ENCODE measurements at places on chromosomes 16 and 17.
A peak's percentile ranks its signal among the peaks of the same experiment; 100 is the strongest.

DNA sequence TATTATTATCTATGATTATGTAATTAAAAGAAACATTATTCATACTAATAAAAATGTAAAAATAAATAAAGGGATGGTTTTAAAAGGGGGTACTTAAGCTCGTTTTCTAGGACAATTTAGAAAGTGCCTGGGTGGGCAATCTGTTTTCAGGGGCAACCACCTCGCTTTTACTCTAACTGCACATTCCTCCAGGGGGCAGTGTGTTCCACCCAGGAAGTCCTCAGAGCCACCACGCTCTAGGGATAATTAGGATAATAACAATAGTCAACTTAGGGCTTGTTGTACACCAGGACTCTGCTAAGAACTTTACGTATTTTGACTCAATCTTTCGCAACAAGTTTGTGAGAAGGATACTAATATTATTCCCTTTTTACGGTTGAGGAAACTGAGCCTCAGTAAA lies 396.7 kb upstream of the MAF start:
- no peak for DNase-seq

- DNase-seq, result peak; percentile 73
These were observed at the start of gene ZNF205 for GRCh38 chr16:3112058-3112880. Gene ZNF205 (plus strand): TSS chr16:3112586. CDS start chr16:3113431, 845 bp downstream.

- DNase-seq, result no peak
These were observed 7.6 kb upstream of the PHF12 start for GRCh38 chr17:28958820-28959455.

DNA sequence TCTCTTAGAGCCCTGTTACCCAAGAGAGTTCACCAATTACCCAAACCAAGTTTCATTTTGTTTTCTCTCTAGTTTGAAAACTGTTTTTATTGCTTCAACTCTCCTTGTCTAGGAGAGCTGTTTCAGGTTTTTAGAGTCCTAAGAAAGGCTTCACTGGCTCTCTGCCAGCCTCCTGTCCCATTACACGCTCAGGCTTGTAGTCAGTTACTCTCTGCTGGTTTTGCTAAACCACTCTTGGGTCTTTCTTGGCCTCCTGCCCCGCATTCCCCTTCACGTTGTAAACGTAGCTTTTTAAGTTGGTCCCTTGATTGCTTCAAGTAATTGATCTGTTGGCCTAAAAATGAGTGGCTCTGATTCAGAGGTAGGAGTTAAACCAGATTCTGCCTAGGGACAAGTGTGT lies 529.1 kb downstream of the MAF start:
- DNase-seq, result no peak

DNA sequence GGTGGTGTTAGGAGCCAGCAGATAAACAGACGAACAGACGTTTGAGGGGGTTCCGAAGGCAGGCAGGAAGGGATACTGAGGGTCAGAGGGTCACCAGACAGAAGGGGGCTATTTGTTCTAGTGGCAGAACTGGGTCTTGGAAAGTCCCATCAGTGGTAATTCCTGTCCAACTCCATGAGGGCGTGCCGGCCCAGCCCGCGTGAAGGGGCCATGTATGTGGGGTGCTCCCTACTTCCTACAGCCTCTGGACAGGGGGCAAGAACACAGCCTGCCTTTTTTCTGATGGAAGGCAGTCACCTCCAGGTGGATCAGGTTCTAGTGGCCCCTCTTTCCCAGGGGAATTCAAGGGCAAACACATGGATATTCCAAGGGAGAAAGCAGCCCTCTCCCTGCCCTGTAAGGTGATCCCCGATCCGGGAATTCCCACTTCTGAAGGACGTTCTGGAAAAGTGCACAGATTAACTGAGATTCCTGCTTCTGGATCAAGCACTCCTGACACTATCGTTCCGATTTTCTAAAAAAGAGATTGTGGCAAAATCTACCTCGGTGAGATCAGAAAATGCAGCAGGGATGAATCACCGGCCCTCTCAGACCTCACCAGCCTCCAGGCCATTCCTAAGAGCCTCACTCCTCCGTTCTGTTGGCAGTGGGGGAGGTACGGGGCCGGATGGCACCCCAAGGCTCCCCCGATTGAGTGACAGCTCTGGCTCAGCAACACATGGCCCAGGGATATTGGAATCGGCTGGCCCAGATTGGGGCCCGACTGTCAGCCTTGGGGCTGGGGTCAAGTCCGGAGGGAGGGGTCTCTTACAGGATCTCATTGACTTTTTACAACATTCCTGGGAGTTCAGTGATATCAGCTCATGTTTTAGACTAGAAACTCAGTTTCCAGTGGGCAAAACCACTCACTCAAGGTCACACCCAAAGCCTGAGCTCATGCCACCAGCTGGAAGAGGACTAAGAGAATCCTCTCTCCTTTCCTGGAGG lies 12.4 kb downstream of the STX1B start:
- DNase-seq, result peak; percentile 84

GRCh38 chr17:50848711-50849110 lies 13.3 kb downstream of the WFIKKN2 start:
- no peak for DNase-seq

- DNase-seq, result no peak
These were observed 7.4 kb downstream of the ZNF689 start for GRCh38 chr16:30602616-30603277.

- DNase-seq, result peak; percentile 55
These were observed 134.1 kb downstream of the CA10 start for GRCh38 chr17:52024300-52024870.

GRCh38 chr16:12119562-12119961 lies 143.0 kb downstream of the SNX29 start:
- no peak for DNase-seq

DNA sequence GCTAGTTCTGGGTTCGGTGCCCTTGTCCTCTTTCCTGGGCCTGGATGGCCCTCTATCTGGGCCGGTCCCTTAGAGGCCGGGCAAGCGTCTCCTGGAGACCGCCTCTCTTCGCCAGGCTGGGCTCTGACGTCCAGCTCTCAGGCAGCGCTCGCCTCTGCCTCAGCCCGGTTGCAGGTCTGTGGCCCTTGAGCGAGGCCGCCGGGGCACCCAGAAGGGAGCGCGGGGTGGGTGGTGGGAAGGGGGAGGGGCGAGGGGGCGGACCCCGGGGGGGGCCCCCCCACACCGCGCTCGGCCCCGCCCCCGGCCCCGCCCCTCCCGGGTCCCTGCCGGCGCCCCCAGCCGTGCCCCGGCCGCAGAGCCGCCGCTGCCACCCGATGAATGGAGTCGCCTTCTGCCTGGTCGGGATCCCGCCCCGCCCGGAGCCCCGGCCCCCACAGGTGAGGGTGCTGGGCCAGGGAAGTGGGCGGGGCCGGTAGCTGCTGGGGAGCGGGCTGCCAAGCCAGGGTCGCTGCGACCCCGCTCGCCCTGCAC lies at the start of gene ARHGAP23:
Gene ARHGAP23 (plus strand): TSS at position 353 of the 531 bp plus-strand sequence. CDS start 22 bp downstream, at position 375.
- peak; percentile 56 for DNase-seq

- no peak for DNase-seq
These were observed 397.6 kb downstream of the MAF start for GRCh38 chr16:79202977-79203376.

DNA sequence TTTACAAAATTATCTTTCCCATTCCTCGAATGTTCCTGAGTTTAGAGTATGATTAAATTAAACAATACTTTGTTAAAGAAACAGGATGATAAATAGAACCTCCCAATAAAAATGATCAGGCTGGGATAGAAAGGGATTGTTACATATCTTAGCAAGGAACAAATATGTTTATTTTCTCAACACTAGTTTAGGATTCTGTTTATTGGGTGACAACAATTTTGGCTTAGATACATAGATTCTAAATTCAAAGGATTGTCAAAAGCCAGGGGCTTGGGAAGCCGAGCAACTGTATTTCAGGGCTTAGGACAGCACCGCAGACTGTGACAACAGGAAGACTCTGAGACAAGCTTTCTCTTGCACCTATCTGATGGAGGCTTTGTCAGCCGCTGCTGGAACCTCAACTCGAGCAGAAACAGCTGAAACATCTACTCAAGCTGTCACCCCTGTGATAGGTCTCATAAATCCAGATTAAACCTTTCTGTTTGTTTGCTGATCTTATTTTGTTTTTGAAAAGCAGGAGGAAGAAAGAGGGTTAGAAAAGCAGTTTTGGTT lies 562.8 kb upstream of the ZFHX3 start:
- DNase-seq, result no peak

GRCh38 chr17:17737961-17738894 lies 57.0 kb downstream of the RAI1 start:
- peak; percentile 40 for DNase-seq

DNA sequence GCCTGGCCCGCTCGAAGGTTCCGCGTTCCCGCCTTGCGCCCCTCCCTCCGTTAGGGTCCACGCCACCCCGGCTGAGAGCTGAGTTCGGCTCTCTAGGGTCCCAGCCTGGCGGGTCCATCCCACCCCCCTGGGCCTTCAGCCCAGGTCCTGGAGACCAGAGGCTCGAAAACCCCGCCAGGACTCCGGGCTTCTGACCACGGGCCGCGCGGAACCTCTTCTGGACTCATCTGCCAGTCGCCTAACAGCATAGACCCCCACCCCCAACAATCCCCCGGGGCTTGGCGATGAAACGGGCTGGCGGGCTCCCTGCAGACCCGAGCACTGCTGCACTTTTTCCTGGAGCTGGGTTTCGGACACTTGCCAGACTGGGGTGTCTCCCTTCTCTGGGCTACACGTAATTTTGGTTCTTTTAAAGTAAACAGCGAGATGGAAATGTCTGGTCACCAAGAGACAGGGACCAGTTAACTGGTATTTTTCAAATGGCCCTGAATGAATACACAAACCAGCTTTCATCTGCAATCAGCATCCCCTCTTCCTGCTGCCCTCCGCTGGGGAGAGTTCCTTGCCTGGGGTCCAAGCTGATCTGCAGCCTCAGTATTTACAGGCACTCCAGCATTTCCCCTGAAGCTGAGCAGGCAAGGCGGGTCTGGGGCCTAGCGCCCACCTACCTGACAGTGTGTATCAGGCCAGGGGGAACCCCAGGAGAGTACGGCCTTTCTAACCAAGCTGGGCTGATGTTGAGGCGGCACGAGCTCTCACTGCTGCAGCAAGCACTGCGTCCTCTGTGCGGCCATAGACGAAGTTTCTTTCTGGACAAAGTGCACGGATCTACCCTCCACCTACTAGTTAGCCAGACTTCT lies 639 bp upstream of the TRIM65 start:
- no peak for DNase-seq

- peak; percentile 84 for DNase-seq
These were observed 5.7 kb downstream of the GGA2 start for GRCh38 chr16:23504453-23505179.

DNA sequence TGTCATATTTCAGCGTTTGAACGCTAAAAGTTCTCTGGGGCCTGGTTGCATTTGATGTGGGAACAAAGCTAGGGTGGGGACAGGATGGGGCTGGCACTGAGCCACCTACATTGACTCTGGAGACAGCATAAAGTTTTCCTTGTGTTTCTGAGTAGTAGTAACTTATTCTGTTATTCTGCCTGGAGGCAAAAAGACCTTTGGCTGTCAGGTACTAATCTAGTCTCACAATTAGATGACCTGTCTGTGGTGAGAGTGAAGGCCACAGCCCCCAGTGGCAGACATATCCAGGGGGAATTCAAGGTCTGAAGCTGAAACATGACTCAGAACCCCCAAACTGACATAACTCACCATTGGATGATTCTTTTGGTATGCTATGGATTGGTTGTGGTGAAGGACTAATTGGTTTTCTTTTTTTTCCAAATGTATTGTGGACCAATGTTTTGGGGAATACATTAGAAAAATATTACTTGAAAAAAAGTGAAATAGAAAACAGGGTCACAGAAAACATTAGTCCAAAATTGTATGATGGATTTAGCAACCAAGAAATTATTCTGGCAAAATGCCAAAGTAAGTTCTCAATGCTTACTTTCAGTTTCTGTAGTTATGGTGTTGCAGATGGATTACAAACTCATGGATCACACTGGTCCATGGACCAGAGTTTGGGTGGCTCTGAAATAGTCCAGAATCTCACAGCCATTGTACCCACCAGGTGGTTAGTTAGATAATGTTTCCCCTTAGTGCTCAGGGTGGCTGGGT lies 10.5 kb upstream of the SALL1 start:
- peak; percentile 81 for DNase-seq

DNA sequence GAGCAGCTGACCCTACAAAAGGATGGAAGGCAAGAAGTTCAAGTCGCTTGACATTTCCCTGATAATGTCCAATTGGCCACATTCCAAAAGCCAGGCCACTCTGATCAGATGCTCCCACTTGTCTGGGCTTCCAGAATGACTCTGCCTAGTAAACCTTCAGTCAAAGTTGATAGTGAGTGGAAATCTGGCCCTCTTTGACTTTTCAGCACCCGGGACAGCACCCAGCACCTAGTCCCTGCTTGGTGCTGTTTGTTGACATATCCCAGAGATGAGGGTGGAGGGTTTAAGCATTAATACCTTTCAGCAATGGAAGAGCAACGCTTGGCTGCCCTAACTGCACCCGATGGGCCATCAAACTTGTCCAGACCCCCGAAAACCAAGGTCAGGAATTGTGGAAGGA lies 131.3 kb downstream of the AIPL1 start:
- peak; percentile 16 for DNase-seq

- peak; percentile 45 for DNase-seq
These were observed 1.8 kb downstream of the COG1 start for GRCh38 chr17:73194514-73195222.

Measured in fibroblast of skin of abdomen (primary cell).